Mucosa of gallbladder (tissue), 1 donor: ENCODE measurements at places on chromosomes 12 and 14. TPM values are rescaled to one million over a fixed set of nuclear protein-coding genes. Genes with fewer than 3 reads are reported as not detected.

The ANG gene
- 110 TPM for total RNA-seq

The LHX5 gene
- not detected for total RNA-seq

The ACRBP gene
- 9.8 TPM for total RNA-seq

The TSPAN19 gene
- not detected for total RNA-seq

The PROX2 gene
- total RNA-seq = 0.06 TPM

The PMCH gene
- total RNA-seq = not detected

The IKZF4 gene
- 8.2 TPM for total RNA-seq

The FLVCR2 gene
- total RNA-seq = 8.7 TPM

The CIROP gene
- not detected for total RNA-seq

The BBOF1 gene
- total RNA-seq = 3.7 TPM

The TEX22 gene
- 2.6 TPM for total RNA-seq

The EEF1AKMT3 gene
- 7.0 TPM for total RNA-seq

The EPYC gene
- total RNA-seq = not detected

The SYNDIG1L gene
- 0.26 TPM for total RNA-seq

DNA sequence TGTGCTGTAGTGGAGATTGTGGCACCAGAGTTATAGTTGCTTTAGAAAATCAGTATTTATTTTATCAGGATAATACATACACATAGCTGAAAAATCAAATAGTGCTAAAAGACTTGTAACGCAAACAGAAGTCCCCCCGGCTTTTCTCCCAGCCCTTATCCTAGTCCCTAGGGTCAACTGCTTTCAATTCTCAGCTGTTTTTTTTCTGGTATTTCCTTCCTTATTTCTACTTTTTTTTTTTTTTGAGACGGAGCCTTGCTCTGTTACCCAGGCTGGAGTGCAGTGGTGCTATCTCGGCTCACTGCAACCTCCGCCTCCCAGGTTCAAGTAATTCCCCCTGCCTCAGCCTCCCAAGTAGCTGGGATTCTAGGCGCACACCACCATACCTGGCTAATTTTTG is 8.4 kb upstream of the CTDSP2 start:
- DNase-seq = no peak

DNA sequence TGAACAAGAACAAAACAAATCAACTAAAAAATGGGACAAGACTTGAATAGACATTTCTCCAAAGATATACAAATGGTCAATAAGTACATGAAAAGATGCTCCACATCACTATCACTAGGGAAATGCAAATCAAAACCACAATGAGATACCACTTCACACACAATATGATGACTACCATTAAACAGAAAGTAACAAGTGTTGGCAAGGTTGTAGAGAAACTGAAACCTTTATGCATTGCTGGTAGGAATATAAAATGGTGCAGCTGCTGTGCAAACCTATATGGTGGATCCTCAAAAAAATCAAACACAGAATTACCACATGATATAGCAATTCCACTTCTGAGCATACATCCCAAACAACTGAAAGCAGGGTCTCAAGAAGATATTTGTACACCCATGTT is 5.2 kb downstream of the SMAGP start:
- no peak for DNase-seq

GRCh38 chr14:104926619-104927431 is 2.1 kb downstream of the PLD4 start:
- DNase-seq = no peak

DNA sequence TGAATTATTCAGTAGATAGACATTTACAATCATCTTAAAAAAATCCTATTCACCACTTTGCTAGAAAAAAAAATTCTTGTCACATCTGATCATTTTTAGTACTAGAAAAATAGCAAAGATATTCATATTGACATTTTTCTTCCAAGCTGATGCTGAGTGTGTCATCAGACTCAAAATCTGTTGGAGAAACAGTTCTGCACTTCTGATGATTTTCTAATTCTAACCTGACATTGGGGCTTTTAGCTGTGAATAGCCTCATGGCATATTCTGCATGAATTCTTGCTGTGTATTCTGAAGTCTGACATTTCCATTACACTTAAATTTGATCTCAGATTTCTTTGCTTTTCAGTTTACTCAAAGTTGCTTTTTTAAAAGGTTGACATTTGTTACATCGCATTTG is 150.1 kb downstream of the PIK3C2G start:
- DNase-seq = no peak

DNA sequence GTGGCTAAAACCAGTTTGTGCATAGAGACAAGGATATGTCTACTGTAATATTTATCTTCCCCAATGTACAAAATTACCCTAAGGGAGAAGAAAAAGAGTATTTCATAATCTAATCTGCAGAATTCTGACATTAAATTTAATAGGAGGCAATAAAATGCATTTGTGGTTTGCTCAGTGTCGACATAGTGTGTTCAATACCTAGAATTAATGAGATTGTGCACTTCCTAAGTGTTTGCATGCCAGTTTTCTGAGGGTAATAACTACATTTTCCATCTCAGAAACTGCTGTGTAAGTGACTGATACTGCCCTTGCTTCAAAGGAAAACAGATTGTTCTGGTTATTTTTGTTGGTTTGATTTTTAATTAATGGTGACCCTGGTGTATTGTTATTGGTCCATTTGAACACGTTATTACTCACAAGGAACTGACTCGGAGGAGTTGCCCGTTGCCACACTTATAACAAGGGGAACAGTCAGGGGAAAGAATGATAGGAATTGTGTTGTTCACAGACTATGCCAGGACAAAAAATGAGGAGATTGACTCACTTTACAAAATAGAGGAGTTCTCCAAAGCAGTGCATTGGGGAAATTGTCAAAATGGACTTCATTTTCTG is 960.3 kb upstream of the TMEM132C start:
- DNase-seq = no peak

DNA sequence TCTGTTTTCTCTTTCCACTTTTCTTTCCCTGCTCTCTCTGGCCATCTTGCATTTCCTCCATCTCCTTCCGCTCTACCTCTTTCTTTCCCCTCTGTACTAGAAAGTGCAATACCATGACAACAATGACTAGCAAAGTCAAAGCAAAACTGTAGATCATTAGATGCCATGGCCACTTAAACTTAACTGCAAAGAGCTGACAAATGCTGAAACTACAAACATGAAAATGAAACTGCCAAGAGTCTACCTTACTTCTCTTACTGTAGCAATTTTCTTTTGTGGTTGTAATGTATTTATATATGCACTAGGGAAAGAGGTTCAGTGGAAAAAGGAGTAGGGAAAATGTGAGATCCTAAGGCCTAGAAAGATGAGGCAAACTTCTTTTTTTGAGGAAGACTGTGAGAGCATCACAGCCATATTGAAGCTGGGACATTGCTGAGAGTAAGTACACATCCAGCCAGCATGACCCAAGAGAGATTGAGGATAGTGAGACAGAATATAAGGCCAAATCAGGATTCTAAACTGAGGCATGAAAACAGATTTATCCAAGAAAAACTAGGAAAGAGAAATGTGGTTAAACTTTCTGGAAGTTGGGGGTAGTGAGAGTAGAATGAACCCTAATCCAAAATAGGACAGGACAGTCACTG is 276.6 kb upstream of the NAV3 start:
- no peak for DNase-seq

- DNase-seq = no peak
These were observed 3.4 kb downstream of the ACVRL1 start for GRCh38 chr12:51910691-51911090.

GRCh38 chr12:60096727-60097126 is 500.9 kb downstream of the SLC16A7 start:
- DNase-seq = no peak

- no peak for DNase-seq
These were observed 36.9 kb upstream of the BCL2L14 start for GRCh38 chr12:12033824-12034223.

DNA sequence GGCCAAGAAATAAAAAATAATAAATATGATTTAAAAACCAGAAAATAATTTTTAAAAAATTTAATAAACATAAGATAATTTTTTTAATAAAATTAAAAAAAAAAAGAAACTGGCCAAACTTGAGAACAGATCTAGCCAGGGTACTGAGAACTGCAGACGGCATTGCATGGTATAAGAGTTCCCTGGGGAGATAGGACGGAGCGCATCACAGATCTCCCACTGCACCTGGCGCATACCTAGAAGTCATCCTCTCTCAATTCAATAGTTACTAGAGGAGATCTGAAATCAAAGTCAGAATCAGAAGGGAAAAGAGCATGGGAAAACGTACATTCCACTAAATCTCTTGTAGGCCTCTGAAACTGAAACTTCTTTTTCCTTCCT is 58.9 kb upstream of the BCL2L14 start:
- no peak for DNase-seq

GRCh38 chr12:129607301-129607700 is 296.5 kb downstream of the TMEM132D start:
- DNase-seq = peak; percentile 21

GRCh38 chr12:19757317-19757877 is 318.1 kb downstream of the AEBP2 start:
- DNase-seq = no peak

DNA sequence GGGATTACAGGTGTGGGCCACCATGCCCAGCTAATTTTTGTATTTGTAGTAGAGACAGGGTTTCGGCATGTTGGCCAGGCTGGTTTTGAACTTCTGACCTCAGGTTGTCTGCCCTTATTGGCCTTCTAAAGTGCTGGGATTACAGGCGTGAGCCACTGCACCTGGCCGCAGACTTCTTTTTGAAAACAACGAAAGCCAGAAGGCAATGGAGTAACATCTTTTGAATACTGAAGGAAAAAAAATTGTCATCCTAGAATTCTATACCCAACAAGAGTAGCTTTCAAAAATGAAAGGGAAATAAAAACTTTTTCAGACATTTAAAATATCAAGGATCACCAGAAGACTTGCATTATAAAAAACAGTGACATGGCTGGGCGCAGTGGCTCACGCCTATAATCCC is 38.7 kb upstream of the CTDSP2 start:
- no peak for DNase-seq

DNA sequence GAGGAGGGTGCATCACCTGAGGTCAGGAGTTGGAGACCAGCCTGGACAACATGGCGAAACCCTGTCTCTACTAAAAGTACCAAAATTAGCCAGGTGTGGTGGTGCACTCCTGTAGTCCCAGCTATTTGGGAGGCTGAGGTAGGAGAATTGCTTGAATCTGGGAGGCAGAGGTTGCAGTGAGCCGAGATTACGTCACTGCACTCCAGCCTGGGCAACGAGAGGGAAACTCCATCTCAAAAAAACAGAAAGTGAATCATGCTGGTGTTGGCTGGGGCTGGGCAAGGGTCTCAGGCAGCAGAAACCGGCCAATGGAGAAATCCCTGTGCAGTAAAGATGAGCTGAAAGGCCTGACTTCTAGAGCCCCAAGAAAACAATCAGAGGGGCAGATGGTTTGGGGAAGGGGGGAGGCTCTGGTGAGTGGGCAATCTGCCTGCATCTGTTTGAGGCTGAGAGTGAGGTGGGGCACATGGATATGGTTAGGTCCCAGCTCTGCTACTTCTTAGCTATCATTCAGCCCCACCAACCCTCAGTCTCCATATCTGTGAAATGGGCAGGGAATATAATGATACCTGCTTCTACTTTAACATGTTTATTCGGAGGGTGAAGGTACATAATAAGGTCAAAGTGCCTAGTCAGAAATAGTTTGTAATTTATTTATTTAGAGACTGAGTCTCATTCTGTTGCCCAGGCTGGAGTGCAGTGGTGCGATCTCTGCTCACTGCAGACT is 21.3 kb upstream of the COX6A1 start:
- no peak for DNase-seq

DNA sequence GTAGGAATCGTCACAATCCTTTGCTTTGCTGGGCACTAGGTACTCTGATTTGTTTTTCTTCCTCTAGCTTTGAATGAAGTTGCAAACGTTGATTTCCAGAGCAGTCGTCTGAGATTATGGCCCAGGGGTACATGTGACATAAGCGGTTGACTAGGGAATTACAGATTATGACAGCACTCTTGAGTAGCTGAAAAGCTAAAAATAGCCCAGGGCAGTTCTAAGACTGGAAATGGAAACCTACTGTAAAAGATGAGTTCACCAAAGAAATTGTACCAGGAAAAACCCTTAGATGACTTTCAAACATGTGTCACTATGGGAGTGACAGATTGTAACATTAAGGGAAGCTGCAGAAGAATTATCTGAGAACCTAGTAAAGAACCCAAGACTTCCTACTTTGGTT is 108.5 kb downstream of the ANO6 start:
- DNase-seq = no peak

GRCh38 chr12:80100591-80100990 is 1.3 kb downstream of the OTOGL start:
- DNase-seq = no peak

DNA sequence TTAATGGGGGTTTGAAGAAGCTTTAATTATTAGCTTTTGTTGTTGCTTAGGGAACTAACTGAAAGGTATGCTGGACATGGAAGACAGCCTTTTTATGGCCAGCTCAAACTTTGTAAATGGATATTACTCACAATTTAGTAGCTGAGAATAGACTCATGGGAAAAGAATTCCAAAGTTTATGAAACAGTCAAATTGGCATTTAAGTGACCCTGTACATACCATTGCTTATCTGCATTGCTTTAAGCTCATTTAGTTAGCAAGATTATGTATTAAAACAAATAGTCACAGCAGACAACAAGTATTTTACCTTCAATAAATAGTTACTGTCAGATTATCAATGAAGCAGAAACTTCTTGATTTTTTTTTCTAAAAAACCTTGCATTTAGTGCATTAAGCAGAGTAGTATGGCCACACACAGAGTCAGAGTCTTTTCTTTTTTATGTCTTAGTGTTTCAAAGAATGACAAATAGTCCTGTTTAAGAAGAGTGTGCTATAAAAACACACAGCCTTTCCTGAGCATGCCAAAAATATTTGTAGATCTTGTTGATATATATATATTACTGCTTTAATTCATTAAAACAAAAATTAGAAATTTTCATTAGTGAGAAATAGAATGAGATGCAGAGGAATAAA is 102.2 kb downstream of the TTC6 start:
- DNase-seq = no peak

GRCh38 chr12:48767521-48767920 is 21.4 kb downstream of the ADCY6 start:
- no peak for DNase-seq

GRCh38 chr12:70798016-70798783 is 122.3 kb downstream of the PTPRR start:
- DNase-seq = no peak

DNA sequence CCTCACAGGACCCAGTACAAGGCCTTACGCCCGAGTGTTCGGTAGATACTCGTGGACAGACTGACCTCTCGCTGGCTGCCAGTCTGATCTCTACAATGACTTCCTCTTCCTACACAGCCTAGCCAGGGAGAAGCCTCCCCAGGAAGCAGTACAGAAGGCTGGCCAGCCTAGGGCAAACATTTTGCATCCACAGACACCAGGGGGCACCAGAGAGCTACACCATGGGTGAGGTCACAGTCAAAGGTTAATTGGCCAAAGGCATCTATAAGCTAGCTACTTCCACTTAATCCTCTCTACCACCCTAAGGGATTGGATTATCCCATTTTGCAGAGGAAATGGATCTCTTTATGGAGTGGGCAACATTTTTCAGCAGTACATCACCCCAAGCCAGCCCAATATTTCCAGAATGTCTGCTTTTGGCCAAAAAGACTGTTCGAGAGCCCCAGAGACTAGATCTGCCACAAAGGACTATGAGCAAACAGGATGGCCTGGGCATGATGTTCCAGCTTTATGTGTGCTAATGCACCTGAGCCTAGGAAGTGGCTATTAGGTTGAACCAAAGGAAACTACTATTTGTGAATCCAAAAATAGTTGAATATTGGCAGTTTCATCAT is 14.6 kb upstream of the PNMA1 start:
- peak; percentile 91 for DNase-seq
